Muscle of leg (tissue), 16 donors: ENCODE measurements at places on chromosomes 2 and 18. TPM values are rescaled to one million over a fixed set of nuclear protein-coding genes. Genes with fewer than 3 reads are reported as not detected.
A peak's percentile ranks its signal among the peaks of the same experiment; 100 is the strongest.

GRCh38 chr2:190182071-190182524 is 119.6 kb upstream of the MSTN start:
- no peak for DNase-seq

DNA sequence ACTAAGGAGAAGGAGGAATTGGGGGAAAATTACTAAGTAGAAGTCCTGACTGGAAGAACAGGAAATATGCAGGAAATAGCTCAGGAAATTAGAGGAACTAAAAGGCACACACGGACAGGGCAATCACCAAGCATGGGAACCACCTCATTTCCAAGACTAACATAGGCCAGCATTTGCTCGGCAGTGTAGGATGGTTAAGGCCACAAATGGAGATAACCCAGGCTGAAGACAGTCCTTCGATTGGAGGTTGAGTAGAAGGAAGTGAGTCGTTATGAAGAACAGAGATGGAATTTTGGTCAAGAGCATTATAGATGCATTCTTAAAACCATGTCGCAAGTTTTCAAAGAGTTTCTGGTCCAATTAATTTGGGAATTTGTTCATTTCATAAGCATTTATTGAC is 401.4 kb downstream of the ALK start:
- DNase-seq: no peak

DNA sequence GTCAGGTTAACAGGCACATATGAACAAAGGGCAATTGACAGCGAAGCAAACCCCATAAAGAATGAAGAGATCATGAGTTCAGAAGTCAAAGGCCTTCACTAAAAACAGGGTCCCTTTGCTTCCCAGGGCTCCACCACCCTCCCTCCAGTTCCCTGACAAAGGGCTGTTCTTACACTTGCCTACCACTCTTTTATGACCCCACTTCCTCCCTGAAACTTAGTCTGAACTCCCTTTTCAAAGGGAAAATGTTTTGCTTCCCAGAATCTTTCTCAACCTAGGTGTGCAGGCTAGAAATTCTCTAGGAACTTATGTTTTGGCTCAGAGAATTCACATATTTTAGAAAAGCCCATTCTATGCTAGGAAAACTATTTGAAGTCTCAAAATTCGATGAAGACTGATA is 86.0 kb upstream of the ITGA4 start:
- DNase-seq: no peak

GRCh38 chr2:96584017-96584416 is 47.5 kb downstream of the ARID5A start:
- DNase-seq: no peak

DNA sequence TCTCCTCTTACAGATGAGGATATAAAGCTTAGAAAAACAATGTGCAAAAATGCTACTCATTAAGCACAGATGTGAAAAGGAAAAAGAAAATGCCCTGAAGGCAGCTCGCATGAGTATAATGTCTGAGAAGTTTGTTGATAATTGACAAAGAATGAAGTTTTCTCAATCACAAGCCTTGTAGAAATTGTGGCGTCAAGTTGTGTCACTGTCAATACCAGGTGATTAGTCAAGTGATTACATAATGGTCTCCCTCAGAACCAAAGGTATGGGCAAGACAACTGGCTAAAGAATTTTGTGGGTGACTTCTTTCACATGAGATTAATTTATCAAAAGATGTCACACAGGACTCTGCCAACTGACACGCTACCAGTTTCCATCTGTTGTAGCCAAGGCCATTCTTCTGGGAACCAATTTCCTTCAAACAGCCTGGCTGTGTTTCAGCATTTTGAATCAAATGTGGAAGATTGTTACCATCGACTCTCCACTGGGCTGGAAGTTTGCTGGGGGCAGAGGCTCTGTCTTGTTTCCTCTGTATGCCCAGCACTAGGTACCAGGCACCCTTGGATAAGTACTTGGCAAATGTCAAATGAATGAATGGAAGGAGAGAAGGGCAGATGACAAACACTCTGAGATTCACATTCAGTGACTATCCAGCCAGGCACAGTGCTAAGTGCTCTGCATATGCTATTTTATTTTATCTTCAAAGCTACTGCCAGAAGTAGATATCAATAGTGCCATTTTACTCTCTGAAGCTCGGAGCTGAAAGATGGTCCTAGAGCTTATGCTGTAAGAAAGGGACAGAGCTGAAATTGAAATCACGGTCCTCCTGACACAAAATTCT is 5.9 kb upstream of the FN1 start:
- no peak for DNase-seq

The UGT1A6 gene
- not detected for total RNA-seq

DNA sequence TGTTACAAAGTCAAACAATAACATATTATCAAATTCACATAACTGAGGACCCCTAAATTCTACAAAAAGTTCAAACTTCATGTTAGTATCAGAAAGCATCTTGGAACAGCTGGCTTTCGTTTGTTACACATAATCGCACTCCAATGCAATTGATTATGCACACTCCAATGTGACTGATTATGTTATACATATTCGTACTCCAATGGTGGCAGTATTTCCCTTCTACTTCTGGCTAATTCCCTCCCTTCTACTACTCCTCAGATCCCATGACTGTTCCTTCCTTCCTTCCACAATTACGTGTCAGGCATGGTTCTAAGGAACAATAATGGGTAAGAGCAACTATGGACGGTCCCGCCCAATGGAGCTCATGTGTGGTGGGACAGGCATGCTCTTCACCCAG is 137.1 kb upstream of the CCDC150 start:
- peak; percentile 11 for DNase-seq

The AMMECR1L gene
- 9.4 TPM for total RNA-seq

The PIEZO2 gene
- 47.2 TPM for total RNA-seq

The CNNM4 gene
- total RNA-seq: 14.9 TPM

DNA sequence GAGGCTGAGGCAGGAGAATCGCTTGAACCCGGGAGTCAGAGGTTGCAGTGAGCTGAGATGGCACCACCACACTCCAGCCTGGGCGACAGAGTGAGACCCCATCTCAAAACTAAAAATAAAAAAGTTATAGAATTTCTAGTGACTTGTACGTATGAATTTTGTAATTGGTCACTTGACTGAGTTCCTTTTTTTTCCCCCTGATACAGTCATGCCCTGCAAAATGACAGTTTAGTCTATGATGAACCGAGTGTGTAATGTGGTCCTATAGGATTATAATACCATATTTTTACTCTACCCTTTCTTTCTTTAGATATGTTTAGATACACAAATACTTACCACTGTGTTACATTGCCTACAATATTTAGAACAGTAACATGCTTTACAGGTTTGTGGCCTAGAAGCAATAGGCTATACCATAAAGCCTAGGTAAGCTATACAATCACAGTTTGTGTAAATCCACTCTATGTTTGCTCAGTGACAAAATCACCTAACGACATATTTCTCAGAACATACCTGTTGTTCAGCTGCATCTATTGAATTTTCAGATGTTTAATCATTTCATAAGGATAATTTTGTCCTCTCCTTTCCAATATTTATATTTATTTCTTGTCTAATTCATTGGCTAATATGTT is 25.4 kb downstream of the SOCS6 start:
- no peak for DNase-seq

GRCh38 chr2:3238951-3239841 is 138.4 kb downstream of the EIPR1 start:
- DNase-seq: no peak
